HS-27A (cell line): ENCODE measurements at places on chromosomes 11 and 22.

GRCh38 chr11:68354148-68354872 is 41.9 kb downstream of the LRP5 start:
- peak; percentile 93 for DNase-seq

DNA sequence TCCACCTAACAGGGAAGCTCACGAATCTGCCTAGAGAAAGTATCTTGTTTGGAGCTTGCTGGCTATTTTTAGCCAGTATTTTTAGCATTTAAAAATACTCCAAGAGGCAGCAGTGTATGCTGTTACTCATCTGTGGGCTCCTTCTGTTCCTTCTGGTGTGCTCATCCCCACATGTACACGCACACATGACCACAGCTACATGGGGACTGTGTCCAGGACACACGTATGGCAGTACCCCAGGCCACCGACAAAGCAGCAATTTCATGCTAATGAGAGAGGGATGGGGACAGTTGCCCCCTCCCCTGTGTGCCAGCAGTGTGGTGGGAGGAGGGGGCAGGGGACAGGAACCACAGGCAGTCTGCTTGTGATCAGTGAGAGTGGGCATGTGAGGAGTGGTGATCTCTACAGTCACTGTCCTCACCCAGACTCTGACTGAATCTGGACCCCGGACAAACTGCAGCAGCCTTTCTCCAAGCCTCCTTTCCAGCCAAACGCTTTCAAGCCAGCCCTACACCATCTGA is 16.4 kb downstream of the USP2 start:
- no peak for DNase-seq

GRCh38 chr11:6191742-6192141 is 7.3 kb upstream of the OR52W1 start:
- DNase-seq: no peak

- DNase-seq: no peak
Observed at GRCh38 chr22:29385748-29386147, 2.6 kb downstream of the AP1B1 start.

DNA sequence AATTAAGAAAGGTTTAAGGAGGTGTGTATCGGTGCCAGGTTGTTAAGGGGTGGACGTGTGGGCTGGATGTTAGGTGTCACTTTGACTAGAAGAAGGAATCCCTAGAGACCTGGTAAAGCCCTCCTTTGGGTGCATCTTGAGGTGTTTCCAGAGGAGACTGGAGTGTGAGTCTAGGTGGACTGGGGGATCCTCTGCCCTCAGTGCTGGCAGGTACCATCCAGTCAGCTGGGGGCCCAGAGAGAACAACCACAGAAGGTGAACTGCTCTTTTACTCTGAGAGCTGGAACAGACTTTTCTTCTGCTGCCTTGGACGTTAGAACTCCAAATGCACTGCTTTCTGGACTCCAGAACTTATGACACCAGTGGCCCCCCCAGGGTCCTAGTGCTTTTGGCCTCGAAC is 44.0 kb downstream of the SPATA19 start:
- no peak for DNase-seq

GRCh38 chr11:93783362-93783761 is 720 bp upstream of the MED17 start:
- no peak for DNase-seq

DNA sequence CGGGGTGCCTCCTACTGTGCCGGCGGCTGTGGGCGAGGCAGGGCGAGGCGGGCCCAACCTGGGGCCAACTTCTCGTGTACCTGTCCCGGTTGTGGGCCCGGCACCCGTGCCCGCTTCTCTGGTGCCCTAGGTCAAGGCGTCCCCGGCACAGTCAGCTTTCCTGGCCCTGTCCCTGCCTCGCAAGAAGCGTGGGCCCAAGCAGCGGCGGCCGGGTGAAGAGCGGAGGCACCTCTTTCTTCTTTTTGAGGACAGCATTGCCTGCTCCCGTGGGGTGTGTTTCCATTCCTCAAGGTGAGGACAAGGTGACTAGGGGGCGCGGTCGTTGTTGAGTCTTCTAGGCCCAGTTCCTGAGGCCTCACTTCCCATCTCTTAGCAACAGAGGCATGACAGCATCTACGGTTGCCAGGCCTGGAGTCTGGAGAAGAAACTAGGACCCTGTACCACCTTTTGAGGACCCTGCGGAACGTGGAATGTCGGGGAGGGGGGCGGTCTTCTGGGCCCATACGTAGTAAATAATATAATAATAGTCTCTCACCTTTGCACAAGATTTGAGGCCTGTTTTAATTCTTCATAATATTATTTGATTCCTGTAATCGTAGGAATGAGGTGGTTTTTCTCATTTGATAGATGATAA is 418 bp downstream of the ACO2 start:
- DNase-seq: no peak

GRCh38 chr22:37604875-37605274 is 3.8 kb upstream of the GGA1 start:
- no peak for DNase-seq

DNA sequence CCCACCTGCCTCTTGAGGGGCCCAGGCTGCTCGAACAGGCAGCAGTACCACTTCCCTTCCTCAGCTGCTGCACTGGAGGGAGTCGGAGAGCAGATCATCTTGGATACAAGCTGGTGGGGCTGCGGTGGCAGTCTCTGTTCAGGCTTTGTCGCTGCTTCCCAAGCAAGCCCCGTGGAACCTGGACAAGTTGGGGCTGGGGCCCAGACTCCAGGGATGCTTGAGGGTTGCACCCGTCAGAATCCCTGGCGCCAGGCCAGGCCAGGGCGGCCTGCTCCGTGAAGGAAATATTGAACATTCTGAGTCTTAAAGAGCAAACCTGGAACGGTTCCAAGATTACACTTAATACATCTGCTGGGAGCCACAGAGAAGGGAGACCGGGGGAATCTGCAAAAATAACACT is 310.1 kb upstream of the SORL1-AS1 start:
- no peak for DNase-seq

GRCh38 chr22:35657571-35658312 is 9.5 kb downstream of the APOL6 start:
- DNase-seq: no peak

GRCh38 chr11:128174465-128175291 is 412.7 kb downstream of the ETS1 start:
- peak; percentile 36 for DNase-seq

DNA sequence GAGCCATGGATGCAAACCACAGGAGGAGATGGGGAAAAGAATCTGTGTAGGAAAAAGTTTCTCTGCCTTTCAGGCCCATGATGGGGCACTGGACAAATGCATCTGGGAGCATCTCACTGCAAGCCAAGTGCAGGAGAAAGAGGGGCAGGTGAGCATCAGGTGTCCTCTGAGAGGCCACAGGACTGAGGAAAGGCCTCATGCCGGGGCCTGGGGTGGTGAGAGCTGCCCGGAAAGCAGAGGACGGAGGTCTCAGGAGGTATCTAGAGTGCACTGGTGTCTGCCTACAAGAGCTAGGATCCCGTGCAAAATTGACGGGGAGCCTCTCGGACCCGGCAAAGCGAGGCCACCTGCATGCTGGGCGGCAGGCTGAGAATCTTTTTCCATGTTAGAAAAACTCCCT is 73.9 kb downstream of the CTTN start:
- DNase-seq: no peak

- DNase-seq: no peak
Observed at GRCh38 chr11:119424276-119424675, 1.3 kb upstream of the THY1 start.

GRCh38 chr11:29002816-29003215 is 894.6 kb downstream of the METTL15 start:
- DNase-seq: no peak

DNA sequence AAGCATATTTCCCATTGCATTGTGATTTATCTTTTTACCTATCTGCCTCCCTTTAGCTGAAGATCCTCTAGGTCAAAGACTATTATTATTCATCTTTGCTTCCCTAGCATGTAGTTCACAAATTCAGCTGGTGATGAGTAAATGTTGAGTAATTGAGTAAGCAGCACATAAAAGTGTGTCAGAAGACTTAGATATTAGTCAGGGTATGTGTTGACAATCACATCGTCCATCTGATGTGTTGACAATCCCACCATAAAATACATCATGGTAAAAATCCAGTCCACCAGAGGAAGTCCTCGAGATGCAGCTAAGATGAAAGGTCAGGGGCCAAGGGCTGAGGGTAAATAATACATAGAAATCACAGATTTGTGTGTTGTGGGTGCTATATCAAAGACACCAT is 22.9 kb upstream of the ABTB2 start:
- DNase-seq: no peak

DNA sequence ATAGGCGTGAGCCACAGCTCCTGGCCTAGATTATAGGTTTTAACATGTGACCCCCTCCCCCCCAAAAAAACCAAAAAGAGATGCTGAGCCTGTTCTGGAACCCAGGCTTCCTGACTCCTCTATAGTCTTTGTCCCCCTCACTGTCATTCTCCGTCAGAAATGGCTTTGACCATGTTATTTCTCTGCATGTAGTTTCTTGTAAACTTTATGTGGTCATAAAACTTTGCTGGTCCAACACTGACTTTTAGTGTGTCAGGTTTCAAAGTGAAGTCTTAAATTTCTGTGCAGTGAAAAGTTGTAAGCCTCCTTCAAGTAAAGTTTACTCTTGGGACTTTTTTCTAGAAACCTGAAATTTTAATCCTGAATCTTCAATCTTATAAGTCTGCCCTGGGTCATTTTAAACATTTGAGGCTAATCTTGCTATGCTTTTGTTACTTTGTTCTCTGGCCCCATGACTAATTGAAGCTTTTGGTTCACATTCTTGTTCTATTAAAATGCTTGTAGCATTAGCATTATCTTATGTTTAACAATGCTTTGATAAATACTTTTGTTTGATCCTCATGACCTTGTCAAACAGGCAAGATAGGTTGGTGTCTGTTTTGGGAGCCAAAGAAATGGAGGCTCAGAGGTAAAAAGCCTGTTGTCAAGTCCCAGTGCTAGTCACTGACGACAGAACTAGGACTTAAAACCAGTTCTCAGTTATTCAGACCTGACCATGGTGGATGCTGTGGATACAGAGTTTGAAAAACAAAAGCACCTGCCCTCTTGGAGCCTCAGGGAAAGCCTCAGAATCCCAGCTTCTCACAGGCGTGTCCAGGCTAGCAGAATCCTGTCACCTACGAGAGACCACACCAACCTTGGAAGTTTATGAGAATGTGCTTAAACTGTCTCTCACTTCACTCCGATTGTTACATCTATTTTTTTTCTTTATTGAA is 87.7 kb upstream of the HORMAD2 start:
- DNase-seq: no peak

DNA sequence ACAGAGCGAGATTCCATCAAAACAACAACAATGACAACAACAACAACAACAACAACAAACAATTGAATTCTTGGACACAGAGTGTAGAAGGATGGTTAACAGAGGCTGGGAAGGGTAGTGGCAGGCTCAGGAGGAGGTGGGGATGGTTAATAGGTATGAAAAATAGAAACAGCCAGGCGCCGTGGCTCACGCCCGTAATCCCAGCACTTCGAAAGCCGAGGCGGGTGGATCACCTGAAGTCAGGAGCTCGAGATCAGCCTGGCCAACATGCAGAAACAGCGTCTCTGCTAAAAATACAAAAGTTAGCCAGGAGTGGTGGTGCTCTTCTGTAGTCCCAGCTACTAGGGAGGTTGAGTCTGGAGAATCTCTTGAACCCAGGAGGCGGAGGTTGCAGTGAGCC is 122.9 kb upstream of the GRIA4 start:
- DNase-seq: no peak

DNA sequence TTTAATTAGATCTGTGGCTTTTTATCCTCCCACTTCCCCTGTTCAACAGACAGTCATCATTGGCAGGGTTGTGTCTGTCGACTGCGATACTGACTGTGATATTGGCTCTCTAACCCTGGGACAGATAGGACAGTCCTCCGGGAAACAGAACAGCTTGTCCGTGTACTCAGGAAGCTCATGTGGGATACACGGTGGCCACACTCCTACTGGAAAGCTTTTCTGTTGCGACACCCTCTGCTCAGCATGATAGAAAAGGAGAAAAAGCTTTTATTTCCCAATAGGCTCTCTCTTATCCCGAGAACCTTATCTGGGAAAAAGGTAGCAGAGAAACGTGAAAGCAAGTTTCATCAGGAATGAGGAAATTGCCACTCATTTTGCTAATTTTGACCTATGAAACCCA is 60.4 kb upstream of the HSPA8 start:
- DNase-seq: no peak

DNA sequence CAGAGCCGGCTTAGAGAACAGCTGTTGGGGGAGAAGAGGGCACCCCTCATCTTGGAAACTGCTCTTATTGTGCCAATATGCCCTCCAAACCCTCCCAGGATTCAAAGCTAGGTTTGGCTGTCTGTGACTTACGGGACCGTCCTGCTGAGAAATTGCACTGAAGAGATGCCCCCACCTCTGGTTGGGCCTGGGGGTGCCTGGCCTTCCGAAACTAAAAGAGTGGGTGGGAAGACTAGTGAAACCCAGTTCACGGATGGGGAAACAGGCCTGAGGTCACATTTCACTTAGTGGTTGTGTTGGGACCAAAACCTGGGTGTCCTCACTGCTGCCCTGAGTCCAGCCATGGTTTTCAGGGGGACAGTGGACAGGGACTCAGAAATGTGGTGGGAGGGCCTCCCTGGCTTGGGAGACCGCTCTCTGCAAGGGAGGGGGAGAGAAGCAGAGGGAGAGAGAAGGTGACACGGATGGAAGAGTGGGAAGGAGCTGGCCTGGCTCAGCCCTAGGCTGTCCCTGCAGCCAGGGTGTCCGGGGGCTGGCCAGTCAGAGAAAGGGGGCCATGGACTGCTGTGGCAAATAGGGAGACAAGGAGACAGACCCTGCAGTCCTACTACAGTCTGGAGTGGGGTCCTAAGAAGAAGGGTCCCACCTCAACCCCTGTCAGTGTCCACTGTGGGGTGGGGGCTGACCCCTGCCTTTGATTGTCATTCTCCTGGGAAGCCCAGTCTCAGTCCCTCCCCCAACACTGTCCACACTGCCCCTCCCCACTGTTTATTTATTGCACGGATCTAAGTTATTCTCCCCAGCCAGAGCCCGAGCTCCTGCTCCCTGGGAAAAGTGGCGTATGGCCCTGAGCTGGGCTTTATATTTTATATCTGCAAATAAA is 13.6 kb downstream of the MAFF start:
- DNase-seq: no peak

- no peak for DNase-seq
Observed at GRCh38 chr11:73321604-73322381, 13.7 kb downstream of the ARHGEF17 start.

GRCh38 chr22:29090039-29090438 is 17.2 kb downstream of the KREMEN1 start:
- DNase-seq: no peak

DNA sequence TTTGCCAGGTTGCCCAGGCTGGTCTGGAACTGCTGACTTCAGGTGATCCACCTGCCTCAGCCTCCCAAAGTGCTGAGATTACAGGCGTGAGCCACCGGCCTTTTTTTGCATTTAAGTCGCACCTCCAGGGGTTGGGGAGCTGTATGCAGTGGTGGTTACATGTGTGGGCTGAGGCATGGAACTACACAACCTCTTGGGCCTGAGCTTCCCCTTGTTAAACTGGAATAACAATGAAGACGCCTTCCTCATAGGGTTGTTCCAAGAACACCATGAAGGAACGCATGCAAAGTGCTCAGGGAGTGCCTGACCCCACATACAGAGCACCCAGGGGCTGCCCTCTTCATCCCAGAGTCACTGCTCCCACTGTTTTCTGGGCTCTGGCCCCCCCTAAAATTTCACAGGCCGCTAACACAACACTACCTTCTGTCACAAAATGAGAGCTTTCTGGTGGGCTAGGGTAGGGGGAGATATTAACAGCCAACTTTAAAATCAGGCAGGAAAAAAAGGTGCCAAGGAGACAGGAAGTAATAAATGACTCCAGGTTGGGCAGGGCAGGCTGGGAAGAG is 1.3 kb upstream of the FAM118A start:
- no peak for DNase-seq
